ENCODE measurements at places on chromosomes 6 and 20.

- no peak for DNase-seq
These were observed 5.7 kb upstream of the NECAB3 start for GRCh38 chr20:33679758-33680485.

DNA sequence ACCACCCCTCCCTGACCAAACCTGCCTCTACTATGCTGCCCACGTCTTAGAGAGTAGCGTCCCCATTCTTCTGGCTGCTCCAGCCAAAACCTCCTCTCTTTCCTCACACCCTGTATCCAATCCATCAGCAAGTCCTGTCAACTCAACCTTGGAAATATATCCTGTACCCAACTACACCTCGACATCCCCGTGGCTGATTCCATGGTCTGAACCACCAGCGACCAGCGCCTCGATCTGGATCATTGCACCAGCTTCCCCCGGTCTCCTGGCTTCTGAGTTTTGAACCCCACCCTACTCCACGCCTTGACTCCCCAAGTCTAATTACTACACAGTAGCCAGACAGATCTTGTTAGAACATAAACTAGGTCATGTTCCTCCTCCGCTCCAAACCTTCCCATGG is 9.8 kb downstream of the NRSN2 start:
- DNase-seq: no peak

DNA sequence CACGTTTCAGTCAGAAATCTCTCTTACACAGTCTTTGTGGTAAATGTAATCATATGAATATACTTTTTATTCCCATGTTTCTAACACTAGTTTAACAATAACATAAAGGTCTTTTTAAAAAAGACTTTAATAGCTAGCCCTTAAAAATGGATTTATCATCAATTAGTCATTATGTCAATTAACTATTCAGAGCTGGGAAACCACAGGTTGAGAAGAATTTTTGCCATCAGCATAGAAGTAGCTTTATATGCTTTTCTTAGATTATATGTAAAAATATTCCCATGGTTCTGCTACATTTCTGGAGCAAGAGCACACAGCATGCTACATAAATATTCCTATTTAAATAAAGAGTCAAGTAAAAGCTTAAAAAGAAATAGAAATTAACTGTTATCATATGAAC is 35.5 kb downstream of the ASCC3 start:
- DNase-seq: no peak

DNA sequence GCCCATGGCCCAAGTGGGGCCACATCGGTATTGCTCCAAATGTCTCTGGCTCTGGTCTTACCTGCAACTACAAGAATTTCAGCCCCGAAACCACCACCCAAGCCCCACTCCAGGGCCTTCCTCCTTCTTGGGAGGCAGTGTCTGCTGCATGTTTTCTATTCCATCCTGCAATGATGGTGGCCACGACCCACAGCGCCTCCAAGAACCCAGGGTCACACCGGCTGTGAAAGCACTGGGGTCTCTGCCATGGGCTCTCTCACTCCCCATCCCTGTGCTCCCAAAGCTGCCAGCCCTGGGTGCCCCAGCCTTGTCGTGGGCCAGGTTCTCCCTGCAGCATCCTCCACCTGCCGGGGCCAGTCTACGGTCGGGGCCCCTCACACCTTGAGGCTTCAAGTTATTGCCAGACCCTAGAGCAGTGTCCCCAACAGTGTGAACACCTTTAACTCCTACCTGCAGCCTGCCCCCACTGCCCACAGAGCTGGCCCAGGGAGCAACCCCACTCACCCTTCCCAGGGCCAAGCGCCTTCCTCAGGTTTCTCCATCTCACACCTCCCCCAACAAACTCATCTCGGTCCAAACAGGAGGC is 115.4 kb downstream of the JPH2 start:
- DNase-seq: no peak

DNA sequence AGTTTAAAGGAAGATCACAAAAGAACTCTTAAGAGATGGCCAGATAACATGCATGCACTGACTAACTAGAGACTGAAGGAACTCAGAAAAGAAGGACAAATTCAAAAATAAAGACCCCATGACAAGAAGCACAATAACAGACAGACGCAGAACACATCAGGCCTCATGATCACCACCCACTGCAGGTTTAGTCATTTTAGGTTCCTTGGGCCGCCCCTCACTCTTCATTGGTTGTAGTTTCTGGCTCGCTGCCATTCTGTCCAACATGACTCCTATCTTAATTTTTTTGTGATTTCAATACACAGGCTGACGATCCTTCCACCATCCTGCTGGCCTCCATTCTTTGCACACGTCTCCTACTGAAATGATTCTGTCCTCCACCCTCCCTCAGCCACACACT is 21.6 kb downstream of the STX7 start:
- no peak for DNase-seq

GRCh38 chr6:97218912-97219311 is 64.1 kb downstream of the MMS22L start:
- no peak for DNase-seq

DNA sequence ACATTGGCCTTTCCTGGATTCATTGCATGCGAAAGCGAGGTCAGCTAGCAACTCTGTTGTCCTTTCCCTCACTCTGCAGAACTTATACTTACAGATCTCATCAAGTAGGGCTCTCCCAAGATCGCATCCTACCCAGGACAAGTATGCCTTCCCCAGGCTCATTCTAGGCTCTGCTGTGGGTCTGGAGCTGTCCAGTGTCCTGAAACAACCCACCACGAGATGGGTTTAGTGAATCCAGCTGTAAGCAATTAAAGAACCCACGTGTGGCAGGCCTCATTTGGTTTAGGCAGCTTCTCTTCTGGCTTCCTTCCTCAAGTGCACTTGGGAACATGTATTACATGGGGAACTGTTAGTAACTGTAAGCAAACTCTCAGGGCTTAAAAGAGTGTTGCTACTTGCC is 406.5 kb upstream of the CHD6 start:
- no peak for DNase-seq

GRCh38 chr20:2690718-2691117 is 1.9 kb upstream of the EBF4 start:
- DNase-seq: no peak

- DNase-seq: no peak
These were observed 45.8 kb upstream of the PIM1 start for GRCh38 chr6:37123957-37124729.

GRCh38 chr6:113340371-113340770 is 516.8 kb upstream of the MARCKS start:
- DNase-seq: no peak
